ENCODE measurements at places on chromosomes 1 and 21.

DNA sequence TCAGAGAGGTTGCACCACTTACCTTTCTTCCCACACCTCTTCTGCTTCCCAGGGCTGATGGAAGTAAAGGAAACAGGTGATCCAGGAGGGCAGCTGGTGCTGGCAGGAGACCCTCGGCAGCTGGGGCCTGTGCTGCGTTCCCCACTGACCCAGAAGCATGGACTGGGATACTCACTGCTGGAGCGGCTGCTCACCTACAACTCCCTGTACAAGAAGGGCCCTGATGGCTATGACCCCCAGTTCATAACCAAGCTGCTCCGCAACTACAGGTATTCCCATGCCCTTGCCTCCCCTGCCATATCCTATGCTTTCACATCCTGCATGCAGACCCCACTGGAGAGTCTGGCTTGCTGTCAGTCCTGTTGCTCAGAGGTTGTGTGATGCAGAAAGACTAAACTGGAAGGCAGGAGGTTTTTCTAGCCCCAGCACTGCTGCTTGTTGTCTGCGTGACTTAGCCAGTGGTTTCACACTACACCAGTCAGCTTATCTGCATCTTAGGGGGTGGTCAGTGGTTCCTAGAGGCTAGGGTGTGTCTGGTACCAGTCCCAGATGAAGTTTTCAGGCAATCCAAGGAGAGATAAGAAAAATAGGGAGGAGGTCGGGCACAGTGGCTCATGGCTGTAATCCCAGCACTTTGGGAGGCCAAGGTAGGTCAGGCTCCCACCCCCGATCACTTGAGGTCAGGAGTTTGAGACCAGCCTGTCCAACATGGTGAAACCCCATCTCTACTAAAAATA lies 10.2 kb downstream of the RHOC start:
- DNase-seq: no peak

DNA sequence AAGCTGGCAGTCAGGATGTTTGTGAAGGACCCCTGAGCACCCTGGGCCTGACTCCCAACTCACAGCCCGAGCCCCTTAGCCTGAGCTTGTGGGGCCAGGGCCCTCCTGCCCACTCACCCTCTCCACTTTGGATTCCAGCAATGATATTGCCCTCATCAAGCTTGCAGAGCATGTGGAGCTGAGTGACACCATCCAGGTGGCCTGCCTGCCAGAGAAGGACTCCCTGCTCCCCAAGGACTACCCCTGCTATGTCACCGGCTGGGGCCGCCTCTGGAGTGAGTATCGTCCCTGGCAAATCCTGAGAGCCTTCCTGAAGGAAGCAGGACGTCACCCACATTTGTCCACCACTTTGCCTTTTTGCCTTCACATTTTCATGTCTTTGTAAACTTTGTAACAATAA lies 5.0 kb downstream of the CTRC start:
- no peak for DNase-seq

GRCh38 chr1:95072532-95073419 lies at the start of gene ALG14:
TSS of gene ALG14 (minus strand) at chr1:95072951. CDS start at chr1:95072898, 53 bp downstream.
- DNase-seq: peak; percentile 95

GRCh38 chr1:216732121-216732520 lies 8.9 kb upstream of the ESRRG start:
- no peak for DNase-seq

GRCh38 chr1:43522431-43522775 lies 8.3 kb upstream of the PTPRF start:
- DNase-seq: no peak

DNA sequence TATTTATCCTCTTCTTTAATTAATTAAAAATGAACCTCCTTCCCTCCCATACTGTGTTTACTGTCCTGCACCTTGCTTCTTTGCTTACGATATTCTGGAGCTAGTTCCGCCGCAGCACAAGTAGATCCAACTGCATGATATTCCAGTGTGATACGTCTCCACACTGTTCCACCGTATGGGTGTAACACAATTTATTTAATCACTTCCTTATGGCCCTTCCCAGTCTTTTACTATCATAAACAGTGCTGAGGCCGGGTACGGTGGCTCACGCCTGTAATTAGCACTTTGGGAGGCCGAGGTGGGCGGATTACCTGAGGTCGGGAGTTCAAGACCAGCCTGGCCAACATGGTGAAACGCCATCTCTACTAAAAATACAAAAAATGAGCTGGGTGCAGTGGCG lies 25.7 kb downstream of the CNST start:
- no peak for DNase-seq

GRCh38 chr1:45014321-45015028 lies 2.4 kb downstream of the UROD start:
- DNase-seq: peak; percentile 66

DNA sequence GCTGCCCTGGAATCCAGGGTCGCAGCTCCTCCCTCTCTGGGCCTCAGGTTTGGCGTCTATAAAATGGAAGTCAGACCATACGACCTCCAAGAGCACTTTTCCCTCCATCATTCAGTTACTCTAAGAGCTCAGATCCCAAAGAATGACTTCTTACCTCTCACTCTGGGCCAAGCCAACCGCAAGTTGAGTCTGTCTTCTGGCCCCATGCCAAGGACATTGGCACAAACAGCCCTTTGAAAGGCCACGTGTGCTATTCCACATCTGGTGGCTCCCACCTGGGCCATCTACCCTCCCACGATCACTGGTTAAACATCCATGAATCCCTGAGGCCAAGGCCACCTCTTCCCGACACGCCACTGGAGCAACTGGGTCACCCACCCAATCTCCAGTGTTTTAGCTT lies 12.4 kb downstream of the SLC2A7 start:
- DNase-seq: no peak

- DNase-seq: no peak
These were observed 22.9 kb downstream of the S1PR1 start for GRCh38 chr1:101259744-101260148.

Data from NCI-H345 (cell line).